Activated CD8-positive, alpha-beta memory T cell treated with anti-CD3 and anti-CD28 coated beads, Interleukin-2, amount 10 ng/mL, durations not matched to agents 7 days and 5 days (primary cell): ENCODE measurements at places on chromosomes 5 and 9. TPM values are rescaled to one million over a fixed set of nuclear protein-coding genes. Genes with fewer than 3 reads are reported as not detected.

DNA sequence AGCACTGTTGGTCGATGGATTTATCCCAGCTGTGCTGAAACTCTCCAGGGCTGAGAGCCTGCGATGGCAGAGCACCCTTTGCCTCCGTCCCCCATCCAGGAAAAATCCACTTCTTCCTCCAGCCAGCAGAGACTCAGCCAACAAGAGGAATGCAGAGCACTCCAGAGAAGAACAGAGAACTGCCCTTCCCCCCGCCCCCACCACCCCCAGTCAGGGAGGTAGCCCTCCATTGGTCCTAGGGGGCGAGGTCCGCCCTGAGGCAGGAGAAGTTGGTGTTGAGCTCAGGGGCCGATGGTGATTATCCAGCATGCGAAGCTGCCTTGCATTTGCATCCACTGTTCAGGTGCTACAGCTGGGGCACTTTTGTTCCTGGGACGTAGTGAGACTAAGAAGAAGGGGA, 9.0 kb downstream of the TLX3 start:
- no peak for DNase-seq

DNA sequence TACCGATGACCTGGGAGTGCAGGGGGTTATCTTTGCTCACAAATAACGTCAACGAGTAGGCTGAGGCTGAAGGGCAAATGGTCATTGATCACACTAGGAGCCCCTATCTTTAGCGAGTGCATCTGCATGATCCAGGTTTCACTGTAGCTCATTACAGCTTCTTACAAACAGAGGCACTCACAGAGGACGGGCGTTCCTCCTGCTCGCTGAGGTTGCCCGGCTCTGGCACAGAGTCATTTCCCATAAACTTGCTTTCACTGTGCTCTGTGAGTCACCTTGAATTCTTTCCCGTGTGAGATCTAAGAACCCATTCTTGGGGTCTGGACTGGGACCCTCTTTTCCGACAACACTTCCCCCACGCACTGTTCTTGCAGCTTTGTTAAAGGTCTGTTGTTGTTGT, 1.9 kb upstream of the PAEP start:
- no peak for DNase-seq

The CCDC69 gene
- total RNA-seq: 73.1 TPM

The PCDHGA5 gene
- 0.09 TPM for total RNA-seq
